ENCODE measurements at places on chromosomes 2 and 18.

DNA sequence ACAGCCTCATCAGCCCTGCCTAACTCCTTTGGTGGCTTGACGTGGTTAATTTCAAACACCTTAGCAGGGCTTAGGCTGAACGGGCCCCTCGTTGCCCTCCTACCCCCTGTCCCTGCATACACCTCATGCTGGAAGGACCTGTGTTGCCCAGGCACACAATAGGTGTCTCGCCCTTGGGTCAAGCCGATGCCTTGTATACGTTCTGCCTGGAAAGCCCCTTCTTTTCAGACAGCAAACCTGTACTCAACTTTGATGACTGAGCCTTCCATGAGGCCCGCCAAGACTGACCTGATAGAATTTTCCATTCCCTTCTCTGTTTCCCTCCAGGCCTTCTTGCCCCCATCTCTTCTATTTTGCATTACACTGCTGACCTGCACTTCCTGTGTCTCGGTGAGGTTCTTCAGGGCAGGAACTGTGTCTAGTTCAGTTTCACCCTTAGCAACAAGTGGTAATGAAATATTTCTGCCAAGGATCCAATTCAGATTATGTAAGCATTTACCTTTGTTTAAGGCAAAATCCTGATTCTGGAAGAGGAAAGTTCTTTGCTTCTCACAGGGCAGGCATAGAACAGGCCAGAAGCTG is 7.9 kb downstream of the GREB1 start:
- no peak for DNase-seq

- no peak for DNase-seq
Measured at GRCh38 chr2:106686814-106687213, 199.2 kb downstream of the ST6GAL2 start.

GRCh38 chr2:64914735-64915509 is 74.3 kb upstream of the SLC1A4 start:
- no peak for DNase-seq

- no peak for DNase-seq
Measured at GRCh38 chr2:164797627-164798026, 44.0 kb downstream of the COBLL1 start.

- DNase-seq: no peak
Measured at GRCh38 chr2:170997893-170998597, 69.0 kb downstream of the GORASP2 start.

- DNase-seq: no peak
Measured at GRCh38 chr2:20205915-20206524, 18.9 kb downstream of the SDC1 start.

DNA sequence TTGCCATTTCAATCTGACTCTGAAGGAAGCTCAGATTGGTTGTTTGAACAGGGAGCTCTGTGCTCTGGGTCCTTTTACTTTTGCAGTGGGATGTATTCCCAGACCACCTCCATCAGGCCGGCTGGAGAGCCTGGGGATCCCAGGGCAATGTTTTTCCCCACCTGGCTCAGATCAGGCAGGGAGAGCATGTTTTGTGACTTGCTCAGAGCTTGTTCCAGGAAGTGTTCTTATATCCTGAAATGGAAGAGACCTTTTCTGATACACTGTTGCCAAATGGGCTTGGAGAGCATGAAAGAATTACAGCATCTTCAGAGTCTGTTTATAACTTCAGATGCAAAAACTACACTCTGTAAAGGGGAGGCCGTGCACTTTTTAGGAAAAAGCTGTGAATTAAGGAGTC is 56.0 kb downstream of the LIPG start:
- DNase-seq: no peak

- no peak for DNase-seq
Measured at GRCh38 chr2:74922592-74923227, 35.7 kb upstream of the POLE4 start.

DNA sequence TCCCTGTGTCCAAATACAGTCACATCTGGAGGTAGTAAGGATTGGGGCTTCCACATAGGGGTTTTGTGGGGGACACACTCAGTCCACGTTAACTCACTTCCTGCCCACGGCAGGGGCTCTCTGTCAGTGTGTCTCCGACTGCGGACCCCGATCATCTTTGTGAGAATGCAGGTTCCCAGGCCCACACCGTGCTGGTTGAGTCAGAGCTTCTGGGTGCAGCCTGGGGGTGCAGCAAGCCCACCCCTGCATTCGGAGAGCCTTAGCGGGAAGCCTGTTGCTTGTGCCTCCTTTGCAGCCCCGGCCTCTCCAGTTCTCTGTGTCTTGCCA is 28.0 kb downstream of the HPCAL1 start:
- DNase-seq: peak; percentile 26

DNA sequence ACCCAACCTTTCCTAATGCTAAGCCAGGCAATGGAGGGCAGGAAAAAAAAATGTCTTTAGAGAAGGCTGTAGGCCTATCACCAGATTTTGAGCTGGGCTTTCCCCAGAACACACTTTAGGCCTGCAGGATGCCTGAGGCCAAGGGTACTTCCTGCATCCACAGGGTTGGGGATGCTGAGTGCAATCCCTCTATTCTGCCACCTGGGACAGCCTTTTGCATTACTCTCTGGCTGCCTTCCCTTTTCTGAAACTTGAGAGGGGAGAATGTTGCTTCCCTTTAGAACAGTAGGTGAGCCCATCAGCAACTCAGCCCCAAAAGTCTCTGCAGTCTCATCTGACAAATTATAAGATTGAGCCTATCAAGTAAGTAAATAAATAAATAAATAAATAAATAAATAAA is 195.2 kb downstream of the SLC8A1 start:
- no peak for DNase-seq

DNA sequence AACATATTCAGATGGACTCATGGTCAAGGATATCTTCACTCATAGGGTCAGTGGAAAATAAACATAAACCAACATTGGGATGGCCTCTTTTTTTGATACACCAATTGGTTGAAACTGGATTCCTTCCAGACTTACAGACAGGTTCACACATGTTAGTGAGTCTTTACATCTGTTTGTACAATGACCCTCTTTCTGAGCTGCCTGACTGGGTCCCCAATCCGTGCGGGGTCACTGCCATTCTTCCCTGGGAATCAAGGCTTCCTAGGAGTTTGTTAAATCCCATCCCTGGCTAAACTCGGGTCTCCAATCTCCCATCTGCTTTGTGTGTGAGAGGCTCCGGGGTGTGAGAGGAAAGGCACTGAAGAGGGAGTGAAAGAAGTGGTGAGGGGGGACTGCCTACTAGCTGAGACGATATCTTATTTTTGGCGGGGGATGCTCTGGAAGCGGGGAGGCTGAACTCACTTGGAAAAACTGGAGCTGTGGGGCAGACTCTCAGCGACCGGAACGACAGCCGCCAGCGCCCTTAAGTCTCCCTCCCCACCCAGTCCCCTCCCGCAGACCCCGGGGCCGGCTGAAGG is 487 bp downstream of the STARD6 start:
- DNase-seq: no peak

- DNase-seq: no peak
Measured at GRCh38 chr2:113232740-113233139, 46.0 kb downstream of the PAX8 start.

DNA sequence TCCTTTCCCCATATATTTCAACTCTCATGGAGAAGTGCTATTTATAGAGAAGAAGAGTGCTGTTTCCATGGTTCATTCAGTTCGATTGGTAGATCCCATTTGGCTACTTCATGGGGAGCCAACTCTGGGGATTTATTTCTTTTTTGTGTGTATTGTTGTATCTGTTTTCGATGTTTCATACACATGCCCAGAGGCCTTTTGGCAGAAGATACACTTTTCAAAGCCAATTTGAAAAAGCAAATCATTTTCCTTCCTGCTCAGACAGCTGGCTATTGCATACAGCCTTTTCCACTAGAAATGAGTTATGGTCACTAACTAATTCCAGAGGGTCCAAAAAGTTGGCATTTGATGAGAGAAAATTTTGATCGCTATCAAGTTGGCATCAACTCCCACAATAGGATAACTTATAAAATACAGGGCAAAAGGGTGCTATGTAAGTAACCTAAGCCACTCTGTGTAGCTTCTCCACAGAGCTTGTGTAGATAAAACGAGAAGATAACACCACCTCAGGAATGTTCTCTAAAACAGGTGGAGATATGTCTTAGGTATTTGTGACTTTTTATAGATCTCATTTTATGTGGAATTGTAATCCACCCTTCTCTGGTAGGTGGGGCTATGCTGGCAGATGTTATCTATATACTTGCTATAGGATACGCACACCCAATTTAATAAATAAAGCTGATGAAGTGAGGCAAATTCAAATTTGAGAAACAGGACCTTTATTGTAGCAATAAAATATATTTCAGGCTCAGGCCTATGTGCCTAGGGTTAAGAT is 798.5 kb downstream of the SATB2 start:
- DNase-seq: no peak

GRCh38 chr2:126834006-126834659 is 64.6 kb upstream of the TEX51 start:
- DNase-seq: no peak

DNA sequence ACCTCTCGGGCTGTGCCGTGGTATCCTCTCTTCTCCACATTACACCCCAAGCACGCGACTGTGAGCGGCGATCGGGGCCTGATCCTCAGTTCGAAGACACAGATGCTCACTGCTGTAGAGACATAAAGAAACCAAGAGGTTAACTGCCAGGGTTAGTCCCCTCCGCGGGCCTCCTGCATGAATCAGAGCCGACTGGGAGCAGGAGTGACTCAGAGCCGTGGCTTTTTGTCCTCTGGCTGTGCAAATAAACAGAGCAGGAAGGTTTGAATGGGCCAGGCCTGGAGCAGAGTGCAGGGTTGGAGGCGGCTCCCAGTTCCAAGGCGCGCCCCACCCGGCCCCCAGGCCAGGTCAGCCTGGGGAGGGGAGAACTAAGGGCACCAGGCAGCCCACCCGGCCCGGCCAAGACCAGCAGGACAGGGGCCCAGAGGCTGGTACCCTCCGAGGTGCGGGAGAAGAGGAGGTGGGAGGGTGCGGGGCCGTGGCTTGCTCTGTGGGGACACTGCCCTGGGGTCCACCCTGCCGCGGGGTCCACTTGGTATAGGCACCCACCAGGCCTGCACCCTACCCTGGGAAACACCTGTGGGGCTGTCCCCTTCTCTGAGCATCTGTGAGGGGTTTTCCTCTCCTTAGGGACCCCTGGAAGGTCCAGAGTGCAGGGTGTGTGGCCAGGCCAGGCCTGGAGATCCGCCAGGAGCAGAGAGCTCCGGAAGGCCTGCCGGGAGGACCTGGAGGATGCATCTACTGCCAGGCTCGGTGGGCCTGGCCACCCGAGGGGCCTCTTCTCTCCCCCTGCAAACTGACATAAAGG is 16.5 kb downstream of the TWIST2 start:
- DNase-seq: peak; percentile 11

GRCh38 chr2:198314559-198315153 is 510.3 kb downstream of the PLCL1 start:
- no peak for DNase-seq

GRCh38 chr2:45895241-45895861 is 243.9 kb downstream of the PRKCE start:
- no peak for DNase-seq

- DNase-seq: no peak
Measured at GRCh38 chr2:152480821-152481399, 145.9 kb downstream of the FMNL2 start.

DNA sequence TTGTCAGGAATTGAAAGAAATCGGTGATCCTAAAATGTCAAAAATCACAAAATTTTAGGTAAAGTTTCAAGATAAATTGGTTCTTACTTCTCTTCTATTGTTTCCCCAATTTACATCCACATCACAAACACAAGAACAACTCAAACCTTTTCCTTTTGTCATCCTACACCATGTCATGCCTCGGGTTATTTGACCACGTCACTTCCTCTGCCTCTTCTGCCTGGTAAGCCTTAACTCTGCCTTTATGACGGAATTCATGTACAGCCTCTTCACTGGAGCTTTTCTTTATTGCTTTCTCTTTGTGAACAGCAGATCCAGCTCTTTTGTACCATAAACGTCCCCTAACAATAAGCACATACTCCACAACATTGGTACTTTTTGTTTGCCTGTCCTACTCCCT is 258.0 kb downstream of the DPP10 start:
- no peak for DNase-seq

GRCh38 chr2:217462121-217462520 is 540.7 kb downstream of the TNS1 start:
- DNase-seq: no peak

GRCh38 chr2:206083602-206084438 is 2.2 kb downstream of the INO80D start:
- peak; percentile 16 for DNase-seq

- DNase-seq: no peak
Measured at GRCh38 chr18:66457245-66457644, 146.6 kb downstream of the CDH19 start.

DNA sequence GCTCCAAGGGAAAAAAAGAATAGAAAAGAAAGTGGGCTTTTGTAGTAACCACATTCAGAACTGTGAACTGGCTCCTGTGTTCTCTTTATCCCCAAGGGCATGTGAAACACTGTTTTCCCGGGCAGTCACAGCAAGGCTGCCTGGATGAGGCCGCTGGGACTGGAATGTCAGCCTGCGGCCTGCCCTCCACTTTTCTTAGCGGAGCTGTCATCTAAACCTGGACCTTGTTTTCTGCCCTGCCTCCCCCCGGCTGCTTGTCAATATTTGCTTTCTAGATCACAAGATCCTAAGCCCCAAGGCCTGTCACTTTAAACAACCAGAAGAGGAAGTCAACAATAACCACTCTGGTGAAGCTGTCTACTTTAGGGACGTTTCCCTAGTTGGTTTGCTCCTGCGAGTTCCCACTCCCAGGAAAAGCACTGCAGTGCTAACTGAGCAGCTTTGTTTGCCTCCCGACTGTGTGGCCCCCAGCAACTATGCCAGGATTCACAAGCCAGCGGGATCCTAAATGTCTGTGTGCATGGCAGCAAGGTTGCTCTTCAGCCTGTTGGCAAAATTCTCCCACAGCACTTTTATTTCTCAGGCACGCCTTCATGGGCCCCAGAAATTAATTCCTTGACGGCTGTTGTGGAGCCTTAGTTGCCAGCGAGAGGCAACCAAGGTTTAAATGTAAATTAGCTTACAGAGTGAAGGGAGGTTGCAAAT is 30.6 kb downstream of the SOWAHC start:
- no peak for DNase-seq

DNA sequence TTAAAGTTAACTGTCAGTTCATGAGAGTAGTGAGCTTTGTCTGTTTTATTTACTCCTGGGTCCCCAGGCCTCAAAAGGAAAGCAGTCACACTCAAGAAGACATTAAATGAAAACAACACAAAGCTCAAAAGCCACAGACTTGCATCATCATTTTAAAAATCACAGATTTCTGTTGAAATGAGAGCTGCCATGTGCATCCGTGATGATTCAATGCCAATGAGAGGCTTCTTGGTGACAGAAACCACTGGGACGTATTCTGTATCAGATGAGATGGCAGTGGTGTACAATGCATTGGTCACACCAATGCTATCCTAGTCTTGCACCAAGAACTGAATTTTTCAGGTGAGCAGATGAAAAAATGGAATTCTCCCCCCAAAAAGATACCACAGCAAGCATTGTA is 204.8 kb downstream of the ANAPC1 start:
- DNase-seq: no peak
